GM12891 (cell line): ENCODE measurements at places on chromosomes 11 and 22.

GRCh38 chr11:70290361-70291065 is 20.0 kb downstream of the PPFIA1 start:
- no peak for DNase-seq

DNA sequence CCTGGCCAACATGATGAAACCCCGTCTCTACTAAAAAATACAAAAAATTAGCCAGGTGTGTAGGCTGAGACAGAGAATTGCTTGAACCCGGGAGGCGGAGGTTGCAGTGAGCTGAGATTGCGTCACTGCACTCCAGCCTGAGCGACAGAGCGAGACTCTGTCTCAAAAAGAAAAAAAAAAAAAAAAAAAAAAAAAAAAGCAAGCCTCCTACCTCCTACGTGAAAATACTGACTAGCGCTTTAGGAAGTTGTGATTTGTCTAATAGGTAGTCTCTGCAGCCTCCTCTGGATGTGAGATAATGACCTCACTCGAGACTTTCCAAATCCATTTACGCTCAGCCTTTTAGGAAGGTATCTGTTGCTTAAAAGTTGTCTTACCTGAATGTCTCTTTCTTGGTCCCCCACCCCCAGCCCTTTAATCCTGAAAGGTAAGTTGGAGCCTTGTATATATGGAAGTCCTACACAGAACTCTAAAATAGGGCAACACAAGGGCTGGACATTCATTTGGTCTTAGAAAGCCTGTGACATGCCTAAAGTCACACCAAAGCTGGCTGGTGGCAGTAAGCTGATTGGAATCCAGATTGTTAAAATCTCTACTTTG is 5.5 kb downstream of the SEPTIN3 start:
- no peak for DNase-seq

DNA sequence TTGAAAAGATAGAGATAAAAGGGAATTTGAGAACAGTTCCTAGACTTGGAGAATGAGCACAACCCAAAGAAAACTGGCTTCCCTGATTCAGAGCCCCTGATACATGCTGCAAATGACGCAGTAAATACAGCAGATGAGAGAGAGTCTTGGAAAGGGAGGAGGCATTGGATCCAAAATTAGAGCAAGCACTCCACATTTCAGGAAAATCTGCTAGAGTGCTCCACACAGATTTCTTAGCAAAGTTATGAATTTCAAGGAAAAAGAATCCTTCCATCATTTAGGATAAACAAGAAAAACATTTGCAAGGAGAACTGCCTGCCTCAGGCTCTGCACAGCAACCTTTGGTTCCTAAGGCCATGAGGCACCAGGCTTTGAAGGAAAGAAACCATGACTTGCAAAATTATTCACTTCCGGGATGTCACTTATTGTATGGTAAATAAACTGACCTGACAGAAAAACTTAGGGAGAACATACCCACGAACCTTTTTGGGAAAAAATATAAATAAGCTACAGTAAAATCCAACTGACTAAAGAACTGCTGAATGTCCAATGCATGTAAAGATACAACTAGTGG is 89.8 kb upstream of the RTL6 start:
- DNase-seq: no peak

GRCh38 chr22:46737105-46737975 is 712 bp downstream of the CERK start:
- DNase-seq: peak; percentile 70

DNA sequence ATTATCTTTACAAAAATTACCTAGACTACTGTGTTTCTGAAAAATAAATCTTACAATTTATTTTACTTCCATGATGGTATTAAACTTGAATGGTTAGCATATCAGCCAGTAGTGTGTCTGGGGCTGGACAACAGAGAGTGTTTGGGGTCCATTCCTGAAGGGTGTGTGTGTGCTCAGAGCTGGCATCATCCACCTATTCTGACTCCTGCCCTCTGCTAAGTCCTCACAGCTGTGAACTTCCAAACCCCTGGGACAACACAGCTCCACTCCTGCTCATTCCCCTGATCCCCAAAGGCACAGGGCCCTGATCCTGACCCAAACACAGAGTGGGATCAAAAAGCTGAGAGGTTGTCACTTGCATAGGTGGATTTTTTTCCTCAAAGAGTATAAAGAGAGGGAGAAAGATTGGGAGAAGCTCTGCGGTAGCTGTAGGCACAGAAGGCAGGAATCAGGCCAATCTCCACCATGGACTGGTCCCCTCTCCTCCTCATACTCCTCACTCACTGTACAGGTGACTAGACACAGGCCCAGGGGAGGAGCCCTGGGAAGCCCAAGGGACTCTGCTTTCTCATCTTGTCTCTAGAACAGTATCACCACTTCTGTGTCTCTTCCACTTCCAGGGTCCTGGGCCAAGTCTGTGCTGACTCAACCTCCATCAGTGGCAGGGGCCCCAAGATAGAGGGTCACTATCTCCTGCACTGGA is 55.7 kb upstream of the TOP3B start:
- DNase-seq: no peak

- DNase-seq: no peak
These were observed 13.6 kb downstream of the BCL9L start for GRCh38 chr11:118911880-118912741.

DNA sequence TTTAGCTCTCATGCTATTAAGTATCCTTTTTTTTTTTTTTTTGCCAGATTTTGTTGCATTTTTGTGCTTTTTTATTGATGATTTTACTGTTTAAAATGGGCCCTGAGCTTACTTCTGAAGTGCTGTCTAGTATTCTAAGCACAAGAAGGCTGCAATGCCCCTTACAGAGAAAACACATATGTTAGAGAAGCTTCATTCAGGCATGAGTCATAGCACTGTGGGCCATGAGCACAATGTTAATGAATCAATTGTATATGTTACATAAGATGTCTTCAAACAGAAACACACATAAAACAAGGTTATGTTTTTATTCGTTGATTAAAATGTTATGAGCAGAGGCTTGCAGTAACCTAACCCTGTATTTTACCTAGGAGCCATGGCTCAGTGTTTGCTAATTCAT is 117.8 kb upstream of the C11orf87 start:
- DNase-seq: no peak

DNA sequence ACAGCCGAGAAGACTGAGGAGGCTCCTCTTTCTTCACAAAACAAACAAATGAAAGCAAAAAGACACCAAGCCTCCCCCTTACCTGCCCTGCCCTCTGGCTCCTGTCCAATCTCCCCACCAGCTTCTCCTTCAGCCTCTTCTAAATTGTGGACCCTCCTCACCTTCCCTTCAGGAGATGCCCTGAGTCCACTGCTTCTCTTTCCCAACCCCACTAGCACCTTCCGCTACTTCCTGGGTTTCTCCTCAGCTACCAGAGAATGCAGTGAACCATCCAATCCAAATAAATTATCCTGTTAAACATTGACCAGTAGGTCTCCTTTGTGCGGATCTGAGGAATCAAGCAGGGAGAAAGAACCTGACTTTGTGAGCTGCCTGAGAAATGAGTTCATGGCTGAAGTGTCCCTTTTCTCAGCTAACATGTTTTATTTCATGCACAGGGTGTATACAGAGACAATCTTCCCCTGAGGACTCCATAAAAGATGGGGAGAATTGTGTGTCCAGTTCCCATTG is 63.2 kb upstream of the VPREB1 start:
- DNase-seq: no peak

DNA sequence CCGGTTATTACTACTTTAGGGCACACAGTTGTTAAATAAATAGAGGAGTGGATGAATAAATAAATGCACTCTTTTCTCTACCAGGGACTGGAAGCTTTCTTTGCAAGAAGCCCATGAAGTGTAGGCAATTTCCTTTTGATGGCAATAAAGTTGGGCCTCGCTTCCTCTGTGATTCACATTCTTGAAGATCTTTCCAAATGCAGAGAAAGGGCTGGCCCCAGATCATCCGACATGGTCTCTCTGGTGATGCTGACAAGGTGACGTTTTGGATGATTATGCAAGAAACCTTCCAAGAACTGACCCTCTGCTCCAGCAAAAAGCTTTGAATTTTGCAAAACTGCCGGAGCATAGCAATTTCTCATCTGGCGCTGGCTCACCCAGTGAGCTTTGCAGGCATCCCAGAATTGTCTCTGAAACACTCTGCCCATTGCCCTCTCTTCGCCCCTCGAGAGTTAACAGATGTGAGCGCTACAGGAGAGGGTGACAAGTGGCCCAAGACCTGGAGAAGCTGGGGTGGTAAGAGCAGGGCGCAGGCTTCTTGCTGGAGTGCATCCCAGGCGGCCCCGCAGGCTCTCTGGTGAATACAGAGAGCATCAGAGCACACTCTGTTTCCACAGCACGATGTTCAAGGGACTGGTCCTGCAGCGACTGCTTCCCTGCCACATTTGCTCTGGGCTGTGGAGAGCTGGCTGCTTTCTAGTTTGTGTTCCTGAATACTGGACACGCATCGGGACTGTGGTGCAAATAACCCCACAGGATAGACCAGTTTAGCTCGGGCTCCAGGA is 11.5 kb upstream of the IFT27 start:
- DNase-seq: no peak

DNA sequence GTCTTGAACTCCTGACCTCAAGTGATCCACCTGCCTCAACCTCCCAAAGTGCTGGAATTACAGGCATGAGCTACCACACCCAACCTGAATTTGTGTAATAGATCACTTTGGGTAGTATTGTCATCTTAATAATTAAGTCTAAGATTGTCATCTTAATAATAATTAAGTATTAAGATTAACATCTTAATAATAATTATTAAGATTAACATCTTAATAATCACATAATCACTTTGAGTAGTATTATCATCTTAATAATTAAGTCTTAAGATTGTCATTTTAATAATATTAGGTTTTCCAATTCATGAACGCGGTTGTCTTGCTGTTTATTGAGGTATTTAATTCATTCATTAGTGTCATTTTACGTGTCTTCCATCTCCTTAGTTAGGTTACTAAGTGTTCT is 8.2 kb downstream of the MOV10L1 start:
- no peak for DNase-seq

GRCh38 chr11:7969756-7970646 is 4.8 kb upstream of the NLRP10 start:
- no peak for DNase-seq
